ENCODE measurements at places on chromosomes 7 and 10. TPM values are rescaled to one million over a fixed set of nuclear protein-coding genes. Genes with fewer than 3 reads are reported as not detected.

Gene CEP55
- 4.2 TPM for polyA plus RNA-seq

Gene OPN1SW
- polyA plus RNA-seq = not detected

Gene CNPY1
- polyA plus RNA-seq = not detected

Gene RPA3
- polyA plus RNA-seq = 41.0 TPM

Gene TAS2R5
- polyA plus RNA-seq = 1.0 TPM

Gene SPDYE6
- 0.06 TPM for polyA plus RNA-seq

Gene GIMAP5
- 75.9 TPM for polyA plus RNA-seq

Gene PPP3CB
- polyA plus RNA-seq = 25.5 TPM

Gene TLX1
- 5.7 TPM for polyA plus RNA-seq

Gene SAP25
- polyA plus RNA-seq = 50.6 TPM

Gene RBP4
- 0.20 TPM for polyA plus RNA-seq

Gene CCDC3
- 4.7 TPM for polyA plus RNA-seq

Gene CDHR1
- polyA plus RNA-seq = 2.1 TPM
